ENCODE measurements at places on chromosomes 2 and 18.
A peak's percentile ranks its signal among the peaks of the same experiment; 100 is the strongest.

GRCh38 chr2:147025646-147026585 lies 818.9 kb upstream of the ACVR2A start:
- DNase-seq: no peak

DNA sequence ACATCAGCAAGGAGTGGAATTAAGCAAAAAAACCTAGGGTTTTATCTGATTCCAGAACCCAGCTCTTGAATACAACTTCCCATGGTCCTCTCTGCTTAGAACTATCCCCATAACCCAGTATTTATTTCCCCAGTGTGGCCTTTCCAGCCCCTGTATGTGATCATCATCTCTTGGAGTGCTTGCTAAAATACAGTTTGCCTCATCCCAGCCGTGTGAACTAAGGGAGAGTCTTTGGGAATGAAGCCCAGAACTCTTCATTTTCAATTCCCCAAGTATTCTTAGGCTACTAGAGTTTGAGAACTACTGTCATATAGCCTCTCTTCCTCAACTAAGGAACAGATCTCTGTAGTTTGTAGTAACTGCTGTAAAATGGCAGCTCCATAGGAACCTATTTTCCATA lies 173.1 kb downstream of the LCLAT1 start:
- DNase-seq: no peak

- DNase-seq: peak; percentile 15
Observed at GRCh38 chr2:207765547-207765946, 4.2 kb downstream of the FZD5 start.

GRCh38 chr2:120772261-120772660 lies 36.6 kb downstream of the GLI2 start:
- no peak for DNase-seq

DNA sequence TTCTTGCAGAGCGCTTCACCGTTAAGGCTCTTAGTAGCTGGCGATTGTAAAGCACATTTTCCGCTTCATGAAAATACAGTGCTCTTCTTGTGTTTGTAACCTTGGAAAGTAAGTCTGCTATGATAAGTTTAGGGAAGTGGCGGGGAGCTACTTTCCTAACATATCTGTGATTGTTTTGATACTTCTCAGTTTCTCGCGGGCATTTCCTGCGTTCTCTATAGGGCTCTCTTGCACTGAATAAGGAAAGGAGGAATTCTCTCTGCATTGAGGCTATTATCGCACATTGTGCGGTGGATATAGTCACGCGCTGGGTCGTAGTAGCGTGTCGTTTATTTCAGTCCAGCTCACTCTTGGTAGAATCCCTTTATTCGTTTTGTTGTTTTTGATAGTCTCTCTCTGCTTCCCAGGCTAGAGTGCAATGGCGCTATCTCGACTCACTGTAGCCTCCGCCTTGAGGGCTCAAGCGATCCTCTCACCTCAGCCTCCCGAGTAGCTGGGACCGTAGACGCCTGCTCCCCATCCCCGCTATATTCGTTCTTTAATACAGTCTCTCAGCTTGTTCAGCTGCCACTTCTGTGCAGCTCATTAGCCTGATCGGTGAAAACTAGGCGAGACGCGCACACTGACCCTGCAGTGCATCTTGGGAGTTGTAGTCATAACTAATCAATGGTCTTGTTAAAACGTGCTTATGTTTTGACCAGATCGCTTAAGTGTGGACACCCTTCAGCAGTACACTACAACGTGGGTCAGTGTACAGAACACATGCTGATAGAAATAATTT lies 1.0 kb upstream of the PPP4R3B start:
- DNase-seq: peak; percentile 56

DNA sequence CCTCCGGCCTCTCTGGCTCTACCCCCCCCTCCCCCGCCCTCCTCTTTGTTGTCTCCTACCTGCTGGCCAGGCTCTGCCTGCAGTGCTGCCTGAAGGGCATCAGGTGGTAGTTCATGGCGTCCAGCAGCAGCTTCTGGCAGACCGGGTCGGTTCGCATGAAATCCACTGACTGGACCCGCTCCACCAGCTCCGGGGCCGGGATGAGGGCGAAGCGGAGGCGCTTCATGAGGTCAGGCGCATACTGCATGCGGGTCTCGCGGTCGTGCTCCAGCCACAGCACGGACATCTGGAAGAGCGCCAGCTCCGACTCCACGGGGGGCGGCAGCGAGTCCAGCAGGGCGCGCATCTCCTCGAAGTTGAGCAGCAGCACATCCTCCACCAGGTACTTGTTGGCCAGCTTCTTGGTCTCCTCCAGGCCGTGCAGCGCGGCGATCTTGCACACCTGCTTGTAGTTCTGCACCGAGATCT lies 3.2 kb downstream of the KLHL14 start:
- peak; percentile 93 for DNase-seq

- no peak for DNase-seq
Observed at GRCh38 chr2:38074764-38075506, 1.0 kb downstream of the CYP1B1 start.

- DNase-seq: no peak
Observed at GRCh38 chr2:10324095-10324832, 21.6 kb downstream of the HPCAL1 start.

DNA sequence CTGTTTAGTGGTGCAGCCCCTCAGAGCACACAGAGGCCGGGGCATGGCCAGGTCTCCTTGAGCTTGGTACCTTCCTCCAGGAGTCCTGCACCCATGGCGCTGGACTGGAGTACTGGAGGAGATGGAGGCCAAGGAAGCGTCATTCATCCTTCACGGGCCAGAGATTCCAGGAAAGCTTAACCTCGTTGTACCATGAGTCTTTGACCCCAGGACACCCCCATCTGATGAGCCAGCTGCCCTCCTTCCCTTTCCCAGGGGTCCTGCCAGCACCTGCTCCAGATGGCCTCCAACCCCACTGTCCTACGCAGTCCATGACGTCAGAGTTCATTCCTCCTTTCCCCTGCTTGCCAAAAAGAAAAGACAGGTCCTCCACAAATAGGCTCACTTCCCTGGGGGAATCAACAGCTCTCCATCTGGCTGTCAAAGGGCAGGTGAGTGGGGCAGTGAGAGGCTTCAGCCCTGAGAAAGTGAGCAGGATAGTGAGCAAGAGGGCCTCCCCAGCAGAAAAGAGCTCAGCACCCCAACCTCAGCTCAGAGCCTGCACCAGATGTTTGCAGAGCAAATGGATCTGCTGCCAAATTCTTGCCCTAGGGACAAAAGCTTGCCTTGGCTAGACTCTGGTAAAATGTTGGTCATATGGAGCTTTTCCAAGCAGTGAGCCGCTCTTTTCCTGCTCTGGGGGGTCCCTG lies 4.5 kb upstream of the NPPC start:
- no peak for DNase-seq

GRCh38 chr2:199160081-199160480 lies 297.7 kb downstream of the SATB2 start:
- DNase-seq: no peak

- no peak for DNase-seq
Observed at GRCh38 chr18:55513161-55513560, 74.8 kb downstream of the TCF4 start.

DNA sequence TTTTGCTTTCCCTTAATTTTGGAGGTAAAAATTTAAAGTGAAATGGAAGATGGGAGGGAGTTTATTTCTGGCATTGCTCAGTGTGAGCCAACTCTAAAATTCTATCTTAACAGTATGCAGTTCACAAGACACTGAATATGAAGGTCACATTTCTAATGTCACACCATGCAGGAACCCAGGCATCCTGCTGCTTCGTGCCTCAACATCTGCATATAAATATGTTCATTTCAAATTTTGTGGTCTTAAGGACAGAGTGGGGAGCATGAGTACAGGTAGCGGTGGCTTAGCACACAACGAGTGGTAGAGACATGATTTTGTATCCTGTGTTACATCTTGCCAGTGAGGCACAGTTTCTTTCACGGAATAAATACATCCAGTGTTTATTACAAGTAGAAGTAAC lies 102.4 kb downstream of the ARL4C start:
- DNase-seq: no peak

DNA sequence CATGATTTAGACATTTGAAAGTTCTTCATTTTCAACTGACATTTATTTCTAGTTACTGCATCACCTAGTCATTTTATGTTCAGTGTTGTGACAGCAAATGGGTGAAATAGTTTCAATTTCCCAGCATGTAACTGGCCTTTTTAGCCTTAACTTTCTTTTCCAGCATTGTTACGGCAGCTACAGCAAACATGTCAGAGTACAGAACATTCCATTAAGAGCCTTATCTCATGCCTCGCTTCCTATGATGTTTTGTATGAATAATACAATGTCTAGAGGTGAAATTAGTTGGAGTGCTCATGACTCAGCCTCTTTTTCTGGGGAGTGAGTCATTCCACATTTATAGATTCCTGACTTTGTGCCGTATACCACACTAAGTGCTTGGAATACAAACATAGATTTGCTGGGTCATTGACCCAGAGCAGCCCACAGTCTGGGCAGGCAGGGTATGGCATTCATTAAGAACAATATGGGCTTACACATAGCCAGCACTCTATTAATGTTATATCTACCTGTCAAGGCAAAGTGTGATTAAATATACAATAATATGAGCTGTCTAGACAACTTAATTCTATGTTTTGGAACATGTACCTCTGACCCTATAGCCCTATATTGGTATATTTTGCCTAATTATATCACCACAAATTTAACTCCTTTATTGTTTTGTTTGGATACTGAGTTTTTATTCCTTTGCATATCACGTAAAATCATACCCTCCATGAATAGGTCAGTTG lies 72.2 kb downstream of the MAP2 start:
- DNase-seq: peak; percentile 79

- no peak for DNase-seq
Observed at GRCh38 chr2:107719836-107720235, 106.9 kb upstream of the RGPD4 start.

- DNase-seq: peak; percentile 94
Observed at GRCh38 chr2:56008661-56009431, 85.3 kb upstream of the EFEMP1 start.

GRCh38 chr2:42007551-42007950 lies 40.3 kb upstream of the PKDCC start:
- DNase-seq: no peak

GRCh38 chr2:38745267-38745666 lies 5.9 kb downstream of the SRSF7 start:
- no peak for DNase-seq

GRCh38 chr2:26619521-26619951 lies 21.6 kb downstream of the CIB4 start:
- DNase-seq: no peak

DNA sequence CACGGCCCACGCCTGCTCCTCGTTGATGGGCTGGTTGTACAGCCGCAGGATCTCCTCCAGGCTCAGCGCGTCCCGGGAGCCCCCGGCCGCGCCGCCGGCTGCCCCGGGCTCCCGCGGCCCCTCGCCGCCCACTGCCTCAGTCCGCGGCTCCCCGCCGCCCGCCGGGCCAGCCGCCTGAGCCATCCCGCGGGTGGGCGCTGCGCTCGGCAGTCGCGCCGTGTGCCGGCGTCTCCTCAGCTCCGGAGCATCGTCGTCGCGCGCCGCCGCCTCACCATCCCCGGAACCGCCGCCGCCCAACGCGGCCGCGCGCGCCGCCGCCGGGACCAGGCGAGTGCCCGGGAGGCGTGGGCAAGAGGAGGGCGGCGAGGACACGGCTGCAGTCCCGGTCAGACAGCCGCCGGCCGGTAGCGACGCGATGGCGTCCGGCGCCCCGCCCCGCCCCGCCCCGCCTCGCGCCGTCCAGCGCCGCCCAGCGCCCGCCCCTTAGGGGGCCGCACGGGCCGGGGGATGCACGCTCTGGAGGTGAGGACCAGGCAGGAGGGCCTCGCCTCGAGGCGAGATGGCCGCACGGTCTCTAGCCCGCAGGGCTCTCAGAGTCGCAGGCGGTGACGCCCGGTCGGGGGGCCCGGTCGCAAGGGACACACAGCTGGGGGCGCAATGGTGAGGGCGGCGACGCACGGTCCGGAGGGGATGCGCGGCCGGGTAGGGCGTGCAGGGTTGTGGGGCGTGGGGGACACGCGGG lies at the start of gene SPIRE1:
Gene SPIRE1 (minus strand): TSS at position 424 of the 742 bp plus-strand sequence. CDS start 241 bp downstream, at position 183.
- peak; percentile 92 for DNase-seq

DNA sequence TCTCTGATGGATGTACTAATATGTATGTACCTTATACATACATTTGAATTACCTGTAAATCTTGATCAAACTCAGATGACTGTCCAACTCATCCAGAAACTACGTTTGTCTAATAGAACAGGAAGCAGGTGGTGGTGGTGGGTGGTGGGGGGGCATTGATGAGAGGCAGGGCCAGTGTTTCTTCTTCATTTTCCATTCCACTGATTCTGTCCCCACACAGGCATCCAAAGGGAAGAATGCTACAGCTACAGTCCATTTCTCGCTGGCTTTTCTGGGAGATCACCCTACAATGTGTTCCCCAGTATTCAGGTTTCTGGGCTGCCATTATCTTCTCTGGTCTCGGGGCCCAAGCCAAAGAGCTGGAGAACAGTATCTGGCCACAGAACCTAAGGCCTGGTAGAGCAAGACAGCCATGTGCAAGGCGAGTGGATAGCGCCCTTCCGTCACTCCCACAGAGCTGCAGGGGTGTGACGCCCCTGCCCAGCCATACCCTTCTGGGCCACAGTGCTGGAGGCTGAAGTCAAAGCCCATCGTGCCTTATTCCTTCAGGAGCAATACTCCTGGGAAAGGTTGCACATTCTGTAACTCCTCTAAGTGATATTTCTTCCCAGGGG lies 54.5 kb downstream of the BCL11A start:
- DNase-seq: no peak

- DNase-seq: no peak
Observed at GRCh38 chr2:69965756-69966445, 4.5 kb upstream of the ASPRV1 start.

- no peak for DNase-seq
Observed at GRCh38 chr18:2976218-2977132, 36.5 kb downstream of the LPIN2 start.

DNA sequence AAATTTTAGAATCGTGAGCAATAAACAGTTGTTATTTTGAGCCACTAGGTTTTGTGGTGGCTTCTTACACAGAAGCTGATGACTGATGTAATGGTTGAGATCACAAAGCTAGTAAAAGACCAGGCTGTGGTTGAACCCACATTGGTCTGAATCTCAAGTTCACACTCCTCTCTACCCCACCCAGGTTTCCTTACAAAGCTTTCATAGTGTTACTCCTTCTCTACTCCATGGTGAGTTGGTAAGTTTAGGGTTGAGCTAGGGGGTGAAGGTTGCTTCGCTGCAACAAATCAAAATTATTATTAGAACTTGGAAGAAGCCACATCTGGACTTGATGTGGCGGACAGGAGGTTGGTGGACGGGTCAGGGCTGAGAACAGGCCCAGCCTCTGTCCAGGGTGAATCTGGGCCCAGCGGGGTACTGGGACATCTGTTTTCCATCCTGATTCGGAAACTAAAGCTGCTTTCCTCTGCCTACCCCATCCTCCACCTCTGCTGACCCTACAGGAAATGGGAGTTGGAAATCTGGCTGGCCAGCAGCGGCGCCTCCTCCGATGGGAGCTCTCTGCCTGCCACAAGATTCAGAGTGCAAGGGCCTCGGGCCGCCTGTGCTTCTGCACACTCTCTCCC lies 86.3 kb downstream of the ZFP36L2 start:
- DNase-seq: no peak
